HuH-7 (cell line): ENCODE measurements at places on chromosomes 7 and 10.
A peak's percentile ranks its signal among the peaks of the same experiment; 100 is the strongest.

DNA sequence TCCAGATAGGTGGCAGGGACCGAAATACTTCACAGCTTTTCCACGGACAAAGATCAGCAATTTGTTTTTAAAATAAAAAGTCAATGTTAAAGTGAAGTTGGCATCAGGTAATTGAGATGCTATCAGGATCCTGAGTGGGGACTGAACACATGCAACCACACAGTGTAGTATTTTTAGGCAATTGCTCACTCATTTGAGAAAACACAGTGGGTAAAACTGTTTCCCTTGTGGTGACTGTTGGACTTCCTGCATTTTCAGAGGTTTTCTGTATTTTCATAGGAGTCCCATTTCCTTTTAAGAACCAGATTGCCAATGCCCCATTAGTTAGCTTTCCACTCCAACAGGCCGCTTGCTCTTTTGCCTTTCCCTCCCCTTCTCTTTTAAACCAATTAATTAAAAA is 159.5 kb upstream of the ZNF32 start:
- DNase-seq, result no peak

DNA sequence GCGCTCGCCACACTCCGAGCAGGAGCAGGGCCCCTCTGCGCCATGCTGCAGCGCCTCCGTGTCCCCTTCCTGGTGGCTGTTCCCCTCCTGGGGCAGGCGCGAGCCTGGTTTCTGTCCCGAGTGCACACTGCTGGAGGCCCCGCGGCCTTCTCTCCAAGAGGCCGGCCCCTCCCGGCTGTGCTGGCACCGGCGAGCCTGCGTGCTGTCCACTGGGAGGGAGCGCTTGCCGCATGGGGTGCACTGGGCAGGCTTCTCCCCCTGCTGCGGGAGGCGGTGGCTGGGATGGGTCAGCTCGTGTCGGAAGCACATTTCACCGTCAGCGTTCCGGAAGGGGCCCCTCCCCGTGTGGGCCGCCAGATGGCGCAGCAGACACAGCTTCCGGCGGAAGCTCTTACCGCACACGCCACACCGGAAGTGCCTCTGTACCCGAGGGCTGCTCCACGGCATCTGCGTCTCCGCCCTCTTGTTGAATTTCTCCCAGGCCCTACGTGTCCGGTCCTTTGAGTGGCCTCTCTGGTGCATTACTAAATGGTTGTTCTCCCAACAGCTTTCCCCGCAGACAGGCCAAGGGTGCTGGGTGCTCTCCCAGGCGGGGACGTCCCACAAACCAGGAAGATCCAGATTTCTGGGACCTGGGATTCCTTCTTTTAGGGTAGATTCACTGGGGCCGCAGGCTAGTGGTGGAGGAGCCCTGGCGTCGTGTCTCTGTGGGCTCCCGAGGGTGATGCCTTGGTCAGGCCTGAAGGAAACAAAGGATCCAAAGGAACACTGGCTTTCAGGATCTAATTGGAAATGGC is 18.7 kb downstream of the ZNF786 start:
- DNase-seq, result peak; percentile 39

GRCh38 chr7:100753750-100754149 is 20.4 kb downstream of the ZAN start:
- no peak for DNase-seq

DNA sequence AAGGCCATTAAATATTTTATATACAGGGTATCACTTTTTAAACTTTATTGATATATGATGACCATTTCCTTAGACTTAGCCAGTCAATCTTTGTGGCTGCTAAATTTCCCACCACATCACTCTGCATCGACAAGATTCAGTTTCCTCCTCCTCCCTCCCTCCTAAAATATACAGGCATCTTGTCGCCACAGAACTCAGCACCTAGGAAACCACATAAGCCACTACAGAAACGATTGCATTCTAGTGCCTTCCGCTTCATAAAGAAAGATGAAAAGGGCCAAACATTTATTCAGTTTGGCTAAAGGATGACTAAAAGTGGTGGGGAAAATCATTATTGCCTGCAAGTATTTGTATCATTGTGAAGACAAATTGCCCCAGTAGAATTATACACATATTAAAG is 30.7 kb downstream of the ERCC6 start:
- no peak for DNase-seq

DNA sequence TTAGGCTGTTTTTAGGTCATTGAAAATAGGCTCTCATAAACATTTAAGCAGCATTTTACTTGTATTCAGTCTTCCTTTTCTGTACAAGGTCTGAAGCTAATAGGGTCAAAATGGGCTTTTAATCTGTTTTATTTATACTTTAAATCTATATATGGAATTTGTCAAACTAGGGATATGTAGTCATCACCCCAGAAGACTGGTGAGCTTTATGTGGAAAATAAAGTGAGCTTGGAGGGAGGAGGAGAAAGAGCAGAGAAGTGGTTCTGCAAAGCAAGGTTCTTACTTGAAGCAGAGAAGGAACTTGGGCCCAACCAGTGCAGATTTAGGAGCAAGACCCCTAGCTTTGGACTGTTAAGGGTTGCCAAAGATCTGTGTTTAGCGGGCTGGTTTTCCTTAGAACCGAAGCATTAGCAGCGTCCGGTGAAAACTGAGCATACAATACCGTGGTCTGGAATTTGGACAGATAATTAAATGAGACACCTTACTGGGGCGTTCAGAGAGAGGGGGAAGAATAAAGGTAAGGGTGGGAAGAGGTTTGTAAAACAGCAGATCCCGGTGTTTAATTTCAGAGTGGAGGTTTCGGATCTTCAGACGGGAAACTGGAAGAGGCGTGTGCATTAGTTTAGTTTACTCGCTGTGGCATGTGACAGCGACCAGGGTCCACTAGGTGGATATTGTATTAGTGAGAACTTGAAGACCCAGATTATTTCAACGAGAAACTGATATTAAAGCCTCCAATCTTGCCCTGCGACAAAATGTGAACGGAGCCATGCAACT is 2.4 kb downstream of the BAMBI start:
- DNase-seq, result peak; percentile 58

GRCh38 chr10:28805390-28805789 is 128.1 kb downstream of the BAMBI start:
- DNase-seq, result no peak

GRCh38 chr7:82810558-82811259 is 352.0 kb downstream of the PCLO start:
- peak; percentile 42 for DNase-seq

DNA sequence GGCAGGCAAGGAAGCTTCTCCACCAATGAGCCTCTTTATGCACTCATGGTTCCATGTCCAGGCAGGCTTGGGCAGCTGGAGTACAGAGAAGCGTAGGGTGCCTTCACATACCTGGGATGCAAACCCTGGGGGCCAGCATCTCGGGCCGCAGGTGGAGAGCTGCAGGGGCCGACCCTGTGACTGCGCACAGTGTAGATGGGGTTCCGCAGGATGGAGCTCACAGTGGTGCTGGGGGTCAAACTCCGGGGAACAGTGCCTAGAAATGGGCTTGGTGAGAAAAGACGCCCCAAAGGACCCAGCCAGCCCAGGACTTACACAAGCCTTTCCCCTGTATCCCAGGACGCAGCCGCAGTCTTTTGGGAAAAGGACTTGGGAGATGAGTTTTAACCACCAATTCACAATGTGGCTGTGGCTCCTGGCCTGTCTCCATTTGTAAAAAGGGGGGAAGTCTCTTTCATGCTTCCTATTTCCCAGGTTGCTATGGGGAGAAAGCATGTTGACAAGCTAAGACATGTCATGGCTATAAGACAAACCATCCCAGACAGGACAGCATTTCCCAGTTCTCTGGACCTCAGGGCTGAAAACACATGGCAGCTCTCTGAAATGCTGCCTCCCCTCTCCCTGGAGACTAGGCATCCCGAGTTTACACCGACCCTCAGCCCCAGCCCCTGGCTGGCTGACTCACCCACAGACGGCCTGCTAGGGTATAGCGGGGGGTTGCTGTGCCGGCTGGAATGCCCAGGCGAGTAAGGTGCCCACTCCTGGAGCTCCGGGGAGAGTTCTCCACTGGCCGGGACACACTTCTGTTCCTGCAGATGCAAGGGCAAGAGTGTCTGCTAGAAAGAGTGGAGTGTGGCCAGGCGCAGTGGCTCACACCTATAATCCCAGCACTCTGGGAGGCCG is 107.1 kb downstream of the DLG5 start:
- DNase-seq, result no peak

- no peak for DNase-seq
Measured at GRCh38 chr7:120995654-120996053, 7.1 kb downstream of the CPED1 start.

DNA sequence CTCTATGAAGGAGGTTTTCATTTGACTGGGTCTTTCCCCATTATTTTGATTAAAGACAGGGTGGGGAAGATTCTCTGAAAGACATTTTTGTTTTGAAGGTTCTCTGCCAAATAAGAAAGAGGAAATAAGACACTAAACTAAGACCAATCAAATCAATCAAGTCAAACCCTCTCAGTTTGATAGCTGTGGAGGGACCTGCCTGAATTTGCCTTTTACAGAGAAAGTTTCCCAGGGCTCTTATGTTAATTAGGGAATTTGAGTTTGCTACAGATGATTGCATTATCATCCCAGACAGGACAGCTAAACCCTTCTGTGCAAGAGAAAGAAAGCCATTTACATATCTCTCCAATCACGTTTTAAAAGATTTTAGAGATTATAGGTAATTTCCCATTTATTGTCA is 80.0 kb downstream of the CSTF2T start:
- DNase-seq, result no peak

GRCh38 chr7:92563345-92563744 is 26.8 kb downstream of the FAM133B start:
- DNase-seq, result no peak

GRCh38 chr7:105462765-105463420 is 59.2 kb downstream of the PUS7 start:
- no peak for DNase-seq
